Muscle of leg (tissue), 16 donors: ENCODE measurements at places on chromosomes 11 and 22. TPM values are rescaled to one million over a fixed set of nuclear protein-coding genes. Genes with fewer than 3 reads are reported as not detected.
A peak's percentile ranks its signal among the peaks of the same experiment; 100 is the strongest.

PLA2G3 gene
- polyA plus RNA-seq, result not detected

UPK3A gene
- not detected for polyA plus RNA-seq

PARVG gene
- 2.8 TPM for polyA plus RNA-seq

TRIM49D1 gene
- not detected for polyA plus RNA-seq

FBXO7 gene
- polyA plus RNA-seq, result 64.2 TPM

OR8D4 gene
- 0.09 TPM for polyA plus RNA-seq

POGLUT3 gene
- 56.1 TPM for polyA plus RNA-seq

ANGPTL5 gene
- 0.54 TPM for polyA plus RNA-seq

ANO5 gene
- polyA plus RNA-seq, result 13.3 TPM

CASP12 gene
- polyA plus RNA-seq, result 0.36 TPM

GLB1L3 gene
- polyA plus RNA-seq, result 0.19 TPM

DNA sequence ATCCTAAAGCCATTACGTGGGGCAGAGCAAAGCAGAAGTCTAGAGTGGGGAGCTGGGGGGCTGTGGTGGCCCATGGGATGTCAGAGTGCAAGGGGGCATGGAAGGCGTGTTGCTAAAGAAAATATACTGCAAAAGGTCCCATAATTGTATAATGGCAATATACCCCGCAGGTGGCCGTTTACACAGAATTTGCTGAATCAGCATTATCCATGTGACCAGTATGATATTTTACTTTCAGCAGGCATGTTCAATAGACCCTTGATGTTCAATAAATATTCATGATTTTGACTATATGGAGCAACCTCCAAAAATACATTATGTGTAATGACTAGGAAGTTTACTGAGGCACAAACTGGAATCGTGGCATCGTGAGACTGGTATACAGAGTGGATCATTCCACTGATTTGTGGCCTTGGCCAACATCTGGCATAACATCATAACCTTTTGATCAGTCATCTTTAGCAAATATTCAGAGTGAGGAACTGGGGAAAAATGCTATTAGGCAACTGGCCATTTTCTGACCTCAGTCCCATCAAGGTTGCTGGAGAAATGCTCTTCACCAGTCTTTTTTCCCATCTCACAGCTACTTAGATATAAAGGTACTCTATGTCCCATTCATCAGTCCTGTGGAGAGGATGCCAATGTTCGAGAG lies 29.3 kb upstream of the PPP2R1B start:
- no peak for DNase-seq

DNA sequence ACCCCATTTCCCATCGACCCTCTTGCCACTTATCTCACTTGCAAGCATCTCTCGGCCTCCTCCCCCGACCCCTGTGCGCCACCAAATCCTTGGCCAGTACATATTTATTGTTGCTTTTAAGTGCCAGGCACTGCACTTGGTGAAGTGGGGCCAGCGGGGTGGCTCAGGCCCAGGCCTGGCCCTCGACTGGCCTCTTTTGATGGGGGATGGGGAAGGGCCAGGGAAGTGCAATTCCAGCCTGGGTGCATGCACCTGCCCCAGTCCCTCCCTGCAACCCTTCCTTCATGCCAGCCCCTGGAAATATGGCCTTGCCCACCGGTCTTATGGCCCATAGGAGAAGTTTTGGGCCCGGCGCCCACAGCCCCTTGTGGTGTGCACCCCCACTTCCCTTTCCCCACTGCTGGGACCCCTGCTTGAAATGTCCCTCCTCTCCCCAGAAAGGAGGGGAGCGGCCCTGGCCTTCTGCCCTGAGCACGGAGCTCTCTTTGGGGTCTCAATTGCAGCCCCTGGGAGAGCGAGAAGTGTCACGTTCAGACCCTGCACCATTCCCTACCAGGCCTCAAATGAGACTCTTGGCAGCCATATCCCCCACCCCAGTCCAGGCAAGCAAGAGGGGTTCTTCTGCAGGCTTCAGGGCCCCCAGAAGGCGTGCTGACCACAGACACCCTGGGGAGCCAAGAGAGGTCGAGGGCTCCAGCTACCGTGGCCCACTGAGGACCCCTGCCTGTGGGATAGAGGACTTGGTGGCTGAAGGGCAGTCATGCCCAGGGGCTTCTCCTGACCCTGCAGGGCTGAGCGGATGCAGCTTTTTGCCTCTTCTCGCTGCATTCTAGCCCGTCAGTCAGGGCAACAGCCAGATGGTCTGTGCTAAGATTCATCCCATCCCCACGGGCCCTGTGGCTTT lies 961 bp downstream of the SUSD2 start:
- DNase-seq, result no peak

GRCh38 chr11:130553306-130553705 lies 104.9 kb downstream of the ADAMTS15 start:
- DNase-seq, result peak; percentile 92

DNA sequence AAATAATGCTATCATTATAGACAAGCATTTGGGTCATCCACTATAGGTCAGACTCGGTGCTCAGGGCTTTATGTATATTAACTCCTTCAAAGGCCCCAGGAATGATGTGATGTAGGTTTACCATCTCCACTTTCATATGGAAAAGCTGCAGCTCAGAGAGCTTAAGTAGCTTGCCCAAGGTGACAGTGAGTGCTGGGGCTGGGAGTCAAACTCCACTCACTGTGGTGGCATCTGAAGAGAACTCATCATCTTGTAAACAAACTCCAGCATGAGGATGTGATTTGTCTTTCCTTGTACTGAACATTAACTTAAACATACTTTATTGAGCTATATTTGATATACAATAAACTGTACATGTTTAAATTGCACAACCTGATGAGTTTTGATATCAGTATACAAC lies 25.4 kb downstream of the TENM4 start:
- no peak for DNase-seq

DNA sequence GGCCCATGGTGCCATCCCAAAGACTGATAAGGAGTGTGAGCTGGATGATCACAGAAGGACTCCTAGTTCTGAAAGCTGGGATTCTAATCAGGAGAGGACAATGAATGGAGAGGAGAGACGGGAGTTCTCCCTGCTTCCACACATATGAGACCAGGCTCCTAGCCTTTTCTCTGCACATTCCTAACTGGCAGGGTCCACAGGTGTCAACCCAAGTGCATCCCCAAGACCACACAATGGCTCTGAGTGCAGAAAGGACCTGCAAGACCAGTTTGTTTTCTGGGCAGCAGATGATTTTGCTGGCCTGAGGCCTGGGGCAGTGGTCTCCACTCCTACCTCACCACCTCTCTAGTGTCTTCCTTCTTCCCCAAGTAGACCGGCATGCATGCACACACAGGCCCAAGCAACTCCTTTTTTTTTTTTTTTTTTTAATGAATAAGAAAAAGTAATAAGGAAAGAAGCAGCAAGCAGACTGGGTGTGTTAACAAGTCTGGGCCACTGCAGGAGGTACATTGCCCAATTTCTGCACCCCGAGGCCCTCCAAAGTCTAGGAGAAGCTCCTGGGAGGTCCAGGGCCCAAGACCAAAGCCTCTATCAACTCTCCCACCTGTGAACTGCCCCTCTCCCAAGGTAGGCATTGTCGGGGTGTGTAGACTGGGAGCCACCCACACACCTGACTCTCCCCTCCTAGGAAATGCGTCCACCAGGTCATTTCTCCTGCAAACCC lies 1.2 kb upstream of the TSKU start:
- DNase-seq, result no peak

- peak; percentile 50 for DNase-seq
Measured at GRCh38 chr11:78290293-78291176, 101.8 kb downstream of the USP35 start.

- peak; percentile 33 for DNase-seq
Measured at GRCh38 chr11:10181811-10182210, 112.2 kb downstream of the SBF2 start.

DNA sequence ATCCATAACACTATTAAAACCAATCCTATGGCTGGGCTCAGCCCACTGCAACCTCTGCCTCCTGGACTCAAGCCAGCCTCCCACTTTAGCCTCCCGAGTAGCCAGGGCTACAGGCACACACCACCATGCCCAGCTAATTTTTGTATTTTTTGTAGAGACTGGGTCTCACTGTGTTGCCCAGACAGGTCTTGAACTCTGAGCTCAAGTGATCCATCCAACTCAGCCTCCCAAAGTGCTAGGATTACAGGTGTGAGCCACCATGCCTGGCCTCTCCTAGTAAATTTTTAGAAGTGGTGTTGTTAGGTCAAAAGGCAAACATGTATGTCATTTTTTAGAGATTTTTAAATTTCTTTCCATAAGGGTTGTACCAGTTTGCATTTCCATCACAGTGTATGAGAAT lies 14.2 kb downstream of the F2 start:
- DNase-seq, result no peak

- no peak for DNase-seq
Measured at GRCh38 chr11:115226556-115226955, 277.7 kb downstream of the CADM1 start.

- no peak for DNase-seq
Measured at GRCh38 chr11:69918231-69918937, 99.2 kb upstream of the FGF3 start.

GRCh38 chr11:396948-397548 lies 3.0 kb downstream of the PKP3 start:
- DNase-seq, result peak; percentile 64

DNA sequence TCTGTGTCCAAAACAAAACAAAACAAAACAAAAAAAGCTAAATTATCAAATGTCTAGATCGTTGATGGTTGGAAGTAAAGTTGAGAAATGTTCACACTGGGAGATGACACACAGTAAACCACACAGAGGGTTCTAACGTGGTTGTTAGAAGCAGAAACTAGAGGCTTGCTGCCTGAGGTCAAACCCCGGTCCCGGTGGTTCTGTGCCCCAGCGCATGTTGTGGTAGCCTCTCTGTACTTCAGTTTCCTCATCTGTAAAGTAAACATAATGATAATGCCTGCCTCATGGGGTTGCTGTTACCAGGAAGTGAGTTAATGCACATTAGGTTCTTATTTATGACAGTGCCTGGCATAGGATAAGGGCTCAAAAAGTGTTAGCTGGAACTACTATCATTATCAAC lies 33.4 kb downstream of the PPARA start:
- DNase-seq, result no peak

DNA sequence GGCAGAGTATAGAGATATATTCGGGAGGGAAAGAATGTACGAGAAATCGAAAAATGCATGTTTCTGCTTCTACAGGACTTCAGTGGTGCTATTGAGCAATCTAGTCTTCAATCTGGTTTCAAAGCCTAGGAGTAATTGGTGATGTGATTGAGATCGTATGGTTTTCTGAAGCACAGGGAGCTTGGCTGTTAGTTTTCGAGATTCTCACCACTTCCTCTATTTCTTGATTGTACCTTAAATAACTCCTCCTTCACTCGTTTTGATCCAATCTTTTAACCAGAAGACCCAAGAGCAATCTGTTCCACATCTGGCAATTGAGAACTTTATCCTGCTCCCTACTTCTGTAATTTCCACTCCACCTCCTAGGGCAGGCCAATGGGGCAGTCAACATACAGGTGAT lies 518 bp downstream of the CCDC179 start:
- no peak for DNase-seq

DNA sequence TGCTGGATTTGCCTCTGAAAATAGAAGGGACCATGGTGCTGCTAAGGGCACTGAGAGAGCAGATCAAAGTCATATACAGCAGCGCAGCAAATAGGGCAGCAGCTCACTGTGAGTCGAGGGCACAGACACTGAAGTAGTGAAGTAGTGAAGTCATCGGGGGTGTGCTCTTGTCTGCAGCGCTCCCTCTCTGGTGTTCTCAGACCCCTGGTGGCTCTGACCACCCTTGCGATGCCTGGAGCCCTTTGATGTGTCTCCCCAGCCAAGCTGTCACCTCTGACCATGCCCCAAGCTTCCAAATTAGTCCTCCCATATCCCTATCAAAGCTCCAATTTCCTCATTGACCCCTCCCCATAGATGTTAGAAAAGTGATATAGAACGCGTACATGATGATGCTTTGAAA lies 27.7 kb upstream of the EIF3M start:
- no peak for DNase-seq

- DNase-seq, result no peak
Measured at GRCh38 chr11:60859616-60860250, 4.0 kb upstream of the PTGDR2 start.

DNA sequence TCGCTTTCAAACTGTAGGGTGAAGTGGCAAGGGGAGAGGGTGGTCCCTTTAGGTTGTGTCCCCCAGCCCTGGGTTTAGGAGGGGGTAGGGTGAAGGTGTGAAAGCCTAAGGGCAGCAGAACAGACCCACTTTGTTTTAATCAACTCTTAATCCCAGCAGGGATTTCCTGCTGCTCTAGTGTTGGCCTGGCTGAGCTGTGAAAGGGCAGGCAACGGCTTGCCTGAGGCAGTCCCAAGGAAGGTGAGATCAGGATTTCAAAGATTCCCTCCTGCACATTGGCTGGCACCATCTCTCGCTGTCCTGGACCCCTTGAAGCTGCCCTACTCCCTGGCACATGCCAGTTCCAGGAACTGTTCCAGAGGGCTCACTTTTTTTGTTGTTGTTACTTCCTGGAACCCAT lies 221.3 kb downstream of the INSC start:
- DNase-seq, result no peak

- DNase-seq, result peak; percentile 68
Measured at GRCh38 chr11:119567688-119568582, 145.0 kb upstream of the THY1 start.

DNA sequence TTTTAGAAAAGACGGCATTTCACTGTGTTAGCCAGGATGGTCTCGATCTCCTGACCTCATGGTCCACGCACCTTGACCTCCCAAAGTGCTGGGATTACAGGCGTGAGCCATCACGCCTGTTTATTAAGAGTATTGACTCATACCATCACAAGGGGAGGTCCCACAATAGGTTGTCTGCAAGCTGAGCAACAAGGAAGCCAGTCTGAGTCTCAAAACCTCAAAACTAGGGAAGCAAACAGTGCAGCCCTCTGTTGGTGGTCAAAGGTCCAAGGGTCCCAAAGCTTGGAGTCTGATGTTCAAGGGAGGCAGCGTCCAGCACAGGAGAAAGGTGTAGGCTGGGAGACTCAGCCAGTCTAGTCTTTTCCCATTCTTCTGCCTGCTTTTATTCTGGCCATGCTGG lies 32.8 kb upstream of the LDLRAD3 start:
- DNase-seq, result no peak

DNA sequence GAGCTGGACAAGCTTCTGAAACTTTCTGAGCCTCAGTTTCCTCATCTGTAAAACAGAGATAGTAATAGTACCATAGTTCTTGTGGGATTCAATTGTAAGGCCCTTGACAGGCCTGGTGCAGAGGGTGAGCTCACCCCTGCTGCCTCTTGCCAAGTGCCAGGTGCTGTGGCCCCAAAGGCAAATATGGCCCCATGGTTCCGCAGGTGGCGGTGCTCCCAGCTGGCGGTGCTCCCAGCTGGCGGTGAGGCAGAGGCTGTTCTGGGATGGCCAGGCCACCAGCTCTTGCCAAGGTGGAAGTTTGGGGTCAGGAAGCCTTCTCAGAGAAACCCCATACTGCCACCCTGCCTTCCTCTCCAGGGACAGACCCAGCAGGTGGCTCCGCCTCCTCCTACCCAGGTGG lies 8.8 kb downstream of the NPTXR start:
- no peak for DNase-seq

GRCh38 chr11:26621132-26621531 lies 49.1 kb upstream of the MUC15 start:
- DNase-seq, result no peak

DNA sequence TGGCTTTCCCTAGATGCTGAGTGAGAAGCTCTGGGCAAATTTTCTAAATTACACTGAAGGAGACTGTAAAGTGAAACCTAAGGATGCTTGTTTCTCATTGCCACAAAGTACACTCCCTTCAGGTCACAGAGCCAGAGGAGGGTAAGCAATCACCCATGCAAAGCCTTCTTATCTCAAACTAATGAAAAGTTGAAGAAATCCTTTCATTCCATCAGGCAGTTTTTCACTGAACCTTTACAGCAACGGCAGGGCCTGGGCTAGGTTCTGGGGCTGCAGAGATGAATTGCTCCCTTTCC lies 106.2 kb downstream of the RASSF10 start:
- DNase-seq, result no peak
